AG04450 (cell line): ENCODE measurements at places on chromosomes 12 and 14. TPM values are rescaled to one million over a fixed set of nuclear protein-coding genes. Genes with fewer than 3 reads are reported as not detected.

- DNase-seq = peak; percentile 27
These were observed 26.9 kb downstream of the ZFC3H1 start for GRCh38 chr12:71636704-71637115.

- DNase-seq = no peak
These were observed 1194.8 kb downstream of the BCL11B start for GRCh38 chr14:98077176-98077575.

GRCh38 chr12:88309546-88309945 is 167.4 kb downstream of the TMTC3 start:
- no peak for DNase-seq

DNA sequence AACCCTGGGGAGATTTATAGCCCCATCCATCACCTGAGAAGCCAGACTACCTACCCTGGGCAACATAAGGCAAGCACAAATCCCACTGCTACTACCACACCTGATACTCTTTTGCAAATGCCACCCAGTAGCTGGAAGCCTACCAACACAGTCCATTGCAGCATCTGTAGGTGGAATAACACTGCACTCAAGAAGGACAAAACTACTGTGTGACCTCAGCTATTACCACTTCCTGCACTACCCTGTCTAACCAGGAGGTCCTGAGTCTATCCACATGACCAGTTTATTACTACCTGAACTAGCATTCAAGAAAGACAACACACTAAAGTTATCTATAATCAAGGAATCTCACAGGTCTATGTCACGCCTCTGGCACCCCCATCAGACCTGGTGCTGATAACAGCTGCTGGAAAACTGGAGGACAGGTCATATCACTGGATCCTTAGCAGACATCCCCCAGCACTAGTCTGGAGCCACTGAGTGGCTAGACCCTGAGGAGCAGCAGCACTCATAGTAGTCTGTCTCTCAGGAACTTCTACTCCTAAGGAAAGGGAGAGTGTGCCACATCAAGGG is 2.9 kb upstream of the CLEC1A start:
- DNase-seq = no peak

DNA sequence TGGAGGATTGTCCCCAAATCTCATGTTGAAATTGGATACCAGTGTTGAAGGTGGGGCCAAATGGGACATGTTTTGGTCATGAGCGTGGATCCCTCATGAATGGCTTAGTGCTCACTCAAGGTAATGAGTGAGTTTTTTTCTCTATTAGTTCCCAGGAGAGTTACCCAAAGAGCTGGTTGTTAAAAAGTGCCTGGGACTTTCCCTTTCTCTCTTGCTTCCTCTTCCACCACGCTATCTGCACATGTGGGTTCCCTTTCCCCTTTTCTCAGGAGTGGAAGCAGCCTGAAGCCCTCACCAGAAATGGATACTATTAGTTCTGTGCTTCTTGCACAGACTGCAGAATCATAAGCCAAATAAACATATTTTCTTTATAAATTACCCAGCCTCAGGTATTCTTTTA is 465.4 kb downstream of the FSCB start:
- DNase-seq = no peak

GRCh38 chr12:99704458-99704857 is 56.9 kb downstream of the GARIN6 start:
- no peak for DNase-seq

DNA sequence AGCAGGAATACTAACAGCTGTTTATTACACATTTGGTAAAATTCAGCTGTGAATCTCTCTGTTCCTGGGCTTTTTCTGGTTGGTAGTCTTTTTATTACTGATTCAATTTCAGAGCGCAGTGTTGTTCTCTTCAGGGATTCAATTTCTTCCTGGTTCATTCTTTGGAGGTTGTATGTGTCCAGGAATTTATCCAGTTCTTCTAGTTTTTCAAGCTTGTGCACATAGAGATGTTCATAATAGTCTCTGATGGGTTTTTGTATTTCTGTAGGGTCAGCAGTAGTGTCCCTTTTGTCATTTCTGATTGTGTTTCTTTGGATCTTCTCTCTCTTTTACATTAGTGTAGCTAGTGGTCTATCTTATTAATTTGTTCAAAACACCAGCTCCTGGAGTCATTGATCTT is 9.1 kb upstream of the OR6C76 start:
- no peak for DNase-seq

DNA sequence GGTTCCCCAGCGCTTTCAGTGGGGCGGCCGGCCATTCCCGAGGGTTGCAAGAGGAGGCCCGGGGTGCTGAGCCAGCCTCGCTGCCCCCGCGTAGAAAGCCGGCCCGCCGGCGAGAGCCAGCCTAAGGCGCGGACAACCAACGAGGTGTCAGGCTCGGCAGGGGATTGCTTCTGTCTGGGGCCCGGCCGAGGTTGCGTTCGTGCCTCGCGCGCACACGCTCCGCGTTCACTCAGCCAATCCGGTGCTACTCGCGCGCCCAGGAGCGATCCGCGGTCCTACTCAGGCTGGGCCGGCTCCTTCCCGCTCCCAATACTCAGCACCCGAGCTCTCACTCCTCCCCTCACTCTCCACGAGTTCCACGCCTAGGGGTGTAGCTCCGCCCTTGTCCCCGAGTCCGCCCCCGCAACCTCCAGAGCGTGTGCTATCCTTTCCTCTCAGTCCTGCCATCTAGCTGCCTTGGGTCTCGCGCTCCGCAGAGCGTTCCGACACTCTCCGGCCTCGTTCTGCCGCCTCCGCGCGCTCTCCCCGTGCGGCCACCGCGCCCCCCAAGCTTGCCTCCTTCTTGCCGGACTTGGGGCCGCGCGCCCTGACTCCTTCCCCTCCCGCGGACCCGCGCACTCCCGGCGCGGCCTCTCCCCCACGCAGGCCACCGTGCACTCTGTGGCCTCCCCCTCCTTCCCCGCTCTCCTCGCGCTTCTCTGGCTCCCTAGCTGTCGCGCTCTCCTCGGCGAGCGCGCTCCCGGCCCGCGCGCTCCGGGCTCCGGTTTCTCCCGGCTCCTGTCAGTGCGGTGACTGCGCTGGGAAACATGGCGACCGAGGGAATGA is at the start of gene GPHN:
Gene GPHN (plus strand): TSS at position 426 of the 825 bp plus-strand sequence.
- DNase-seq = peak; percentile 95

- no peak for DNase-seq
These were observed 58.3 kb downstream of the ANAPC7 start for GRCh38 chr12:110345176-110345661.

DNA sequence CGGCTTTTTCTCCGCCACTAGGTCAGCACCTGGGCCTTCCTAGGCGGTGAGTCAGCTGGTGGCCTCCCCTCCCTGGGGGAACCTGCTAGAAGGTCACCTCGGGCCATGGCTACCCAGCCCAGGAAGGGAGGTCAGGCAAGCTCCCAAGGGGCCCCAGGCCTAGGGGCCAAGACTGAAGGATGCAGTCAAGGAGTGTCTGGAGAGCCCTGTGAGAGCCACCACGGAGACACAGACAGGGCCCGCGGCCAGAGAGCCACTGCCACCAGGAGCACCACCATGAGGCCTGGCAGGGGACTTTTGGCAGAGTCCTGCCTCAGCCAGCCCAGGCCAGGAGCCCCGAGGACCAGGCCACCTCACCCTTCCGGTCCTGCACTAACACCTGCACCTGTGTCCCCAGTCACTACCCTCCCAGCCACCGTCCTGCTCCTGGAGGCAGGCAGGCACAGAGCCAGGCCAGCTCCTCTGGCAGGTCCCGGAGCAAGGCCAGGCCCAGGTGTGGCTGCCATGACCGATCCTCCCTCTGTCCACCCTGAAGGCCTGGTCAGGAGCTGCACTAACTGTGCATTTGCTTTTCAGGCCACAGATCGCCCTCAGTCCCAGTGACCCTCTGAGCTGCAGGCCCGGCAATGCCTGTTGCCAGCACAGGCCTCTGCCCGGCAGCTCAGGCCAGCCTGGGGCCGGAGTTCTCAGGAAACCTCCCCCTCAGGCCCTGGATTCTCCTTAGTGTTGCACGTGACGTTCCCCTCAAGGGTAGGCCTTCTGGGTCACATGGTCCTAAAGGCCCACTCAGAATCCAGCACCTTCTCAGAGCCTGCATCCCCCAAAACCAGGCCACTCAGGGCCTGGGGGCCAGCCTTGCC is 6.9 kb downstream of the PHETA1 start:
- no peak for DNase-seq

GRCh38 chr14:43031598-43031997 is 1424.9 kb downstream of the LRFN5 start:
- no peak for DNase-seq

Gene TEX52
- polyA plus RNA-seq = not detected in 2 replicates

Gene GZMB
- polyA plus RNA-seq = not detected in 2 replicates

Gene KLHL33
- 0.06 and 0.09 TPM in 2 replicates for polyA plus RNA-seq

Gene OAS2
- polyA plus RNA-seq = 0.12 and 0.21 TPM in 2 replicates

Gene PRPH
- polyA plus RNA-seq = not detected in 2 replicates

Gene SLCO1B1
- polyA plus RNA-seq = not detected in 2 replicates
